ENCODE measurements at places on chromosomes 2 and 18.

DNA sequence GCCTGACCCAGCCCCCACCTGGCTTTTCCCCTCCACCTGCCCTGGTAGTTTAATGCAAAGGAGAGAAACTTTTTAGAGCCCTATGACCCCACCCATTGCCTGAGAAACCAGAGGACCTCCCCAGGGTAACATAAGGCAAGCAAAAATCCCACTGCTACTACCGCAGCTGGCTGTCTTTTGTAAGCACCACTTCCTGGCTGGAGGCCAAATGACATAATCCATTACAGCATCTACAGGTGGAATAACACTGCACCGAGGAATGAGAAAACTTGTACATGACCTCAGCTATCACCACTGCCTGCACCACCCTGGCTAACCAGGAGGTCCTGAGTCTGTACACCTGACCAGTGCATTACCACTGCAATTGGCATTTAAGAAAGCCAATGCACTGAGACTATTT is 149.6 kb upstream of the GALNT5 start:
- DNase-seq, result no peak

- no peak for DNase-seq
Measured at GRCh38 chr18:402129-402528, 98.4 kb downstream of the COLEC12 start.

DNA sequence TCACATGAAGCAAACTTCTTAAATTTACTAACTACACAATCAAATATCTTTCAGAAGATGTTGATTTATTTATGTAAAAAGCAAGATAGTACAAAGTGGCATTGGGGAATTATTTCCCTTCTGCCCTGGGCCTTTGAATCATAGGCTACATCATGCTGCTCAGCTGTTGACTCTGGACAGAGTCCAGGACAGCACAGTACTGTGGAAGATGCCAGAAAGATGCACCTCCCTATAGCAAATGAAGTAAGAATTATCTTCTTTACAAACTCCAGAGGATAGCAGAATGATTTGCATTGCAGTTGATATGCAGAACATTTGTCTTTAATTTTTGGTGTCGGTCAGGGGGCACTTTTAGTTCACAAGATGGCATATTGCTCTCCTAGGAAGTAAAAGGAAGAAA is 1354.5 kb upstream of the ZEB2 start:
- no peak for DNase-seq

- no peak for DNase-seq
Measured at GRCh38 chr2:239249776-239250175, 151.0 kb downstream of the HDAC4 start.

- no peak for DNase-seq
Measured at GRCh38 chr2:112910219-112910618, 746 bp upstream of the IL37 start.

DNA sequence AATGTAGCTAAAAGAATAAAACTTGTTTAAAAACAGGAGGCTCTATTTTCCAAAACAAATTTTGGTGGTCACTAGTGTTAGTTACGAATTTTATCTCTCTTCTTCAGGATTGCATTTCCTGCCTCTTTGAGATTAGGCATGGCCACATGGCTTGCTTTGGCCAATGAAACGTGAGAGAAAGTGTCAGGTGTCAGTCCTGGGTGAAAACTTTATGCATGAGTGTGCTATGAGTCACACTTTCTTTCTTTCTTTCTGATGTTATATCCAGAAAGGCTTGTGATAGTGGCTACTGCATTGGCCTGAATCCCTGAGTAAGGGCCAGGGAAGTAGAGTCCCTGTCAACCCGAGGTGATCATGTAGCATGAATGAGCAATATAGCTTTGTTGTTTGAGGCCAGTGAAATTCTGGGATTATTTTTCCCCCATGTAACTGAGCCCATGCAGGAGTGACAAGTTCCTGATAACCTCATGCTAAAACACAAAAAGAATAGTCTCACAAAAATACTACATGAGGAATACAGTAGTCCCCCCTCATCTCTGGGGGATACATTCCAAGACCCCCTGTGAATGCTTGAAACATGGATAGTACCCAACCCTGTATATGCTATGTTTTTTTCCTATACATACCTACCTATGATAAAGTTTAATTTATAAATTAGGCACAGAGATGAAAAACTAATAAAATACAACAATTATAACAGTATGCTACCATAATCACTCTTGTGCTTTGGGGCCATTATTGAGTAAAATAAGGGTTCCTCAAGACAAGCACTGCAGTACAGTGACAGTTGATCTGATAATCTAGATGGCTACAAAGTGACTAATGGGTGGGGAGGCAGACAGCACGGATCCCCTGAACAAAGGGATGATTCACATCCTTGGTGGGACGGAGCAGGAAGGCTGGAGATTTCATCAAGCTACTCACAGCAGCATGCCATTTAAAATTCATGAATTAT is 109.5 kb downstream of the CDC42EP3 start:
- DNase-seq, result no peak

- DNase-seq, result no peak
Measured at GRCh38 chr2:49569176-49569575, 414.9 kb upstream of the FSHR start.

DNA sequence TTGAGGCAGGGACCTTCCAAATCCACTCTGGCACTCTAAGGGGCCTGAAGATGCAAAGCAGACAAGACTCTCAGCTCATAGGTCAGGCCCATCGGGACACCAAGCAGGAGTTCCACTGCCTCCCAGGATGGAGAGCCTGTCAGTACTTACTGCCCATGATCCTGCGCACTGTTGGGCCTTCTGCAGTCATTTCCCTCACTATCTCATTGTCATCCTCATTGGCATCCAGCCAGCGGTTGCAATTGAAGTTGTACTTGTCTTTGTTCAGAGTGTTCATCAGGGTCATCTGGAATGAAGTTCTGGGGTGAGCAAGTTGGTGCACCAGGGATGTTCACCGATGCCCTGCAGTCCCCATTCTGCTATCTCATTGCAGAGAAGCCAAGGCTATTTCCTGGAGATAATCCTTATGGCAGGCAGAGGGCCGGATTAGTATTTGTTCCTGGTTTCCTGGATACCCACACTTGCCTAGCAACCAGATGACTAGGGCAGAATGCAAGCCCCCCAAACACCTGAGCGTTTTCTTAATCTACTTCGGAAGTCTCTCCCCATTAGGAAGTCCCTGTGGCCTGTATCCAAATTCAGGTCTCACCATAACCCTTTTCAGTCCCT is 65.1 kb downstream of the LOXHD1 start:
- DNase-seq, result no peak

DNA sequence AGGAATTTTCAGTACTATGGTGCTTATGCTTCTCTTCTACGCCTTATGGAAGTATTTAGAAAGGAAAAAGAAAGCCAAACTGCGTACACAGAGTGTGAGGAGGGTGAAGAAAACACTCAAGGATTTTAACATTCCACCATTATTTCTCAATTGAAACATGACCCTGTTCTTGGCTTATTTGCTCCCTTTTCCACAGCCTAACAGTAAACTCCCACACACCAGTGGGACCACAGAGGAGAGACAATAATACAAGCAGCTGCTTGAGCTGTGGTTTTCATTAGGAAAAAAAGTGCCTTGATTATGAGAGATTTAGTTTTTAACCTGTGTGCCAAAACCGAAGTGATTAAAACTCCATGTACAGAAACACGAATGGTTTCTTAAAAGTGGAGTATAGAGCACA is 134.3 kb downstream of the MEP1B start:
- DNase-seq, result no peak

GRCh38 chr2:199946836-199947235 is 8.5 kb downstream of the TYW5 start:
- no peak for DNase-seq

DNA sequence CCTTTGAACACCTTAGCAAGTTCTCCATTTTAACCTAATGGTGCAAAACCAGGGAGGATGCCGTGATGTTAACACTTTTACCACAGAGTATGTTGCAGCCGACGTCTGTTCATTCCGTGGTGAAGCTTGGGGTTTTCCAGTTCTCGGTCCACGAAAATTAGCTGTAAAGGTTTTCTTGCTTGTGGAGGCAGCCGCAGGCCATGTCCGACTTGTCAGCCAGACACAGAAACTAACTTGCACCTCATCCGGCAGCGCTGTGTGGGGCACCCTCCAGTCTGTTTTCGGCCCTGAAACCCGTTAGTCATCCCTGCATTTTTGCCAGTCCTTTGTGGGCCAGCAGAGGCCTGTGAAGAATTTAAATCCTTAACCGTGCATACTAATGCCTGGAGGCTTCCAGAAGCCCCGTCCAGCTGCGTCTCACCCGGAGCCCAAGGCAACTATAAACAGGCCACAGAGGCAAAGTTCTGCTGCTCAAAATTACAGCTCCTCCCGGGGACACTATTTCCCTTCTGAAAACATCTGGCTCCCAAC is 70.6 kb downstream of the SH3YL1 start:
- DNase-seq, result no peak

GRCh38 chr18:55912919-55913318 is 324.9 kb upstream of the TCF4 start:
- DNase-seq, result no peak

- DNase-seq, result no peak
Measured at GRCh38 chr2:124325667-124326440, 300.8 kb downstream of the CNTNAP5 start.

DNA sequence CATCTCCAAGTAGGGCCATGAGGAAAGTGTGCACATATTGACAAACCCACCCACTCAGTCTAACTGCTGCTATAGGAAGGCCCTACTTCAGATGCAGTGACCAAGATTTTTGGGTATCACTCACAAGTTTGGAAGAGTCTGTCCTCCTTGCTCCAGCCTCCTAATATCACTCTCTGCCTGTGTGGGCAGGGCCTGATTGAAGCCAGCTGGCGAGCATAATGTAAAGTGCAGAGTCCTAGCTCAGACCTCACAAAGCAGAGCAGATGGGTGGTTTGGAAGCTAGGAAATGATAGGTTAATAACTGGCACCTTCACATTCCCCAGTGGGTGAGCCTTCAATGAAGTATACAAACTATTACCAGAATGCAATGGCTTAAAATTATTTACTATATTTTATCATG is 11.2 kb upstream of the SULT1C3 start:
- no peak for DNase-seq

DNA sequence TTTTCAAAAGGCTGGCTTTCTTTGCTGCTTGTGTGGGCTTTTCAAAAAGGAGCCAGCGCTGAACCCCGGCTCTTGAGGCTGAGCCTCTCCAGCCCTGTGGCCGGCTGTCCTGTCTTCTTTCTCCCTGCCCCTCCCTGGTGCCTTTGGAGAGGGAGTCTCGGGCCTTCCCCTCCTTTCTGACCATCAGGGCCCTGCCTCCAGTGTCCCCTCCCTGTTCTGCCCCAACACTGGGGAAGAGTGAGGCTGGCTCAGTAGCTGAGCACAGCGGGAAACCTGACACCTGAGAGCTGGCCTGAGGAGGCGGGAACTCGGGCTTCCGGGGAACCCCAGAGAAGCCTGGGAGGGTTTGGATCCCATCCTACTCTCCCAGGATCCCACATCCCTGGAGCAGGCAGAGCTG is 232.1 kb downstream of the LOXHD1 start:
- DNase-seq, result no peak

- DNase-seq, result no peak
Measured at GRCh38 chr2:37790462-37790861, 119.0 kb upstream of the CDC42EP3 start.

- no peak for DNase-seq
Measured at GRCh38 chr18:51957001-51957400, 383.0 kb upstream of the DCC start.

DNA sequence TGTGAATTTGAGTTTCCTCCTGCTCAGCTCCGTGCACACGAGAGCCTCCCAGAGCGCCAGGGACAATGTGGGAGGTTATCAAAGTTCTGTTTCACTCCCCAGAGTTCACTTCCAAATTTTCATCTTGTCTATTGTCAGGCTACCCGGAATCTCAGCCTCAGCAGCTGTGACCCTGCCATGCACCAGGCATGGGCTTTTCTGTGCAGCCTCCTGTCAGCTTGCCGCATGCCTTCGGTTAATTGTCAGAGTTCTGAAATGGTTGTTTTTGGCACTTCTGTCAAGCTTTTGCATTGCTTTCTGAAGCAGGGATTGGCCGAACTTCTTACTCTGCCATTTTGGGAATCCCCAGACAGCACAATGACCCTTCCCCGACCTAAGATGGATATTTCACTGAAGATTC is 60.4 kb downstream of the SH3YL1 start:
- no peak for DNase-seq

GRCh38 chr2:149538138-149538833 is 49.3 kb downstream of the MMADHC start:
- DNase-seq, result no peak

GRCh38 chr2:29325544-29325943 is 210.3 kb downstream of the CLIP4 start:
- DNase-seq, result no peak

- DNase-seq, result no peak
Measured at GRCh38 chr2:195450552-195451113, 206.4 kb upstream of the SLC39A10 start.

DNA sequence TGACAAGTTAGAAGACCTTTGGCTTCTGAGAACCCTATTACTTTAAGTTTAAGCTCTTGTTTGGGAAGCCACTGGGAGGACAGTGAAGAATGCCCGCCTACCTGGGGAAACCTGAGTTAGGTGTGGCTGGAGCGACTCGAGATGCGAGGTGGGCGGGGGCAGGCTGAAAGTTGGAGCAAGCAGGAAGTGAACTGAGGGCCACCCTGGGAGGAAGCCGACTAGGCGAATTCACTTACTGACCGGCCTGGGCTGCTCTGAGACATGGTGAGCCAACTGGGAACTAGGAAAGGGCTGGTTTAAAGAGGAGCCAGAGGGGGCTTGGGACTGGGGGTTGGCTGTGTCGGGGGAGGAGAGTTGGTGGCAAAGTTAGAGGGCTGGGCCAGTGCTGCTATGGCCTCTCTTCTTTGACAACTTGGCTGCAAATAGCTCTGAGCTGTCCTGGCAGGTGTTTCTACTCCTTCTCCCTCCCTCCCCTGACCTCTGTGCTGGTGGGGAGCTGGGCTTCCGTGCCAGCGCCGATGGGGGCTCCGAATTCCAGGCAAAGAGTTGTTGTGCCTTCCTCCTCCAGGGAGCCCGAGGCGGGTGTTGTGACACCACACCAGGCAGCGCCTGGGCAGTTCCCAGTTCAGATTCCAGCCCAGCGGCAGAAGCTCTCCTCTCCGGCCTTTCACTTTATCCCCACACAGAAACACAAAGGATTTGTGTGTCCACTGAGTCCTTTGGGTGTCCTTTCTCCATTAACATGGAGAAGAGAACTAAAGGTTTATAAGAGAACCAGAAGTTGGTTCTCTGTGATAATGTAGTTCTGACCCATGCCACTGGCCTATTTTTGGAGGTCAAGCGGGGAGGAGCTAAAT is at the start of gene VAMP8:
Gene VAMP8, plus strand, starts transcription at position 201 of the 857 bp plus-strand sequence. Its CDS starts 61 bp downstream, at position 262.
- peak; percentile 46 for DNase-seq

GRCh38 chr2:112151701-112152440 is 13.7 kb downstream of the FBLN7 start:
- DNase-seq, result no peak

GRCh38 chr2:101720732-101721131 is 23.2 kb downstream of the MAP4K4 start:
- no peak for DNase-seq

GRCh38 chr2:219059725-219060682 is 717 bp downstream of the IHH start:
- no peak for DNase-seq
